ENCODE measurements at places on chromosomes 7 and 10.

DNA sequence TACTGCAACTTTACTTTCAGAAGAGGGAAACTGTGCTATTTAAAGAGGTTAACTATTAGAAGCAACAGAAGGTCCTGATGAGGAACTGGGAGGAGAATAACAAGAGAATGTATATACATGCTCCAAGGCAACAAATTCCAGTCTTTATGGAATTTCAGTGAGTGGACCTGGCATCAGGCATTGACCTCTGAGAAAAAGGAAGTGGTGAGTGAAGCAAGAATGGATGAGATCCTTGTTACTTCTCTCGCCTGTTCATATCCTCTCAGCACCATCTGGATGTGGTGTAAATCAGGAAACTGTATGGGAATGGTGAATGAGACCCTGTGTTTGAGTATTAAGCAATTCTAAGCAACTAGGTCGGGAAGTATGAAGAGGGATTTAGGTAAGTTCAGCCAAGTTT is 30.3 kb upstream of the KBTBD2 start:
- no peak for DNase-seq

DNA sequence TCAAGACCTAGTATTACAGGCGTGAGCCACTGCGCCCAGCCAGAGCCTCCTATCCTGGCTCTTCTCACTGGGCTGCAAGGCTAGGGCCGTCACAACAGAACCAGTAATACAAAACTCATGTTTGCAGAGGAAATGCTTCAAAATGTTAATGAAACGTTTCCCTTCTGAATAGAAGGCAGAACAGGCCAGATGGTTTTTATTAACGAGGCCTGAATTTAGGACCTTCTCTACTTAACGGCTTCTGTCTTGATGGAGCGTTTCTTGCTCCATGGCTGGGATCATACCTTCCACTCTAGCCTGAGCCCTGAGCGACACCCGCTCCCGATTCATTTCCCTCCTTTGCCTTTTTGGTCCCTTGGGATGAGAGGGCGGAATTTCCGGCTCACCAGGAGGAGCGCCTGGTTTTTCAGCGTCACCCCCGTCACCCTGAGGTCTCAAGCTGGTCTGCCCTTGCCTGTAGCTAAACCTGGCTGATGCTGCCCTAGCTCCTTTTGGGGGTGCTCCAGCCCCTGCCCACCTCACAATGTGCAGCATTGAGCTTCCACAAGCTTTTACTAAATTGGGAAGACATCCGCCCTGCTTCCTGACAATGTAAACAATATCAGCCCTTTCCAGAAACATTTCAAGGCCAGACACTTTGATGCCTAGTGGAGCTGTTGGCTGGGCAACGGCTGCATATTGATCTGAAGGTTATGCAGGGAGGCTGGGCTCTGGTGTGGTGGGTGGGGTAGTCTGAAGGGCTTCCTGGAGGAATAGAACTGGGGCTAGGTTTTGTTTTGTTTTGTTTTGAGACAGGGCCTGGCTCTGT is 5.2 kb downstream of the CLIP2 start:
- no peak for DNase-seq

DNA sequence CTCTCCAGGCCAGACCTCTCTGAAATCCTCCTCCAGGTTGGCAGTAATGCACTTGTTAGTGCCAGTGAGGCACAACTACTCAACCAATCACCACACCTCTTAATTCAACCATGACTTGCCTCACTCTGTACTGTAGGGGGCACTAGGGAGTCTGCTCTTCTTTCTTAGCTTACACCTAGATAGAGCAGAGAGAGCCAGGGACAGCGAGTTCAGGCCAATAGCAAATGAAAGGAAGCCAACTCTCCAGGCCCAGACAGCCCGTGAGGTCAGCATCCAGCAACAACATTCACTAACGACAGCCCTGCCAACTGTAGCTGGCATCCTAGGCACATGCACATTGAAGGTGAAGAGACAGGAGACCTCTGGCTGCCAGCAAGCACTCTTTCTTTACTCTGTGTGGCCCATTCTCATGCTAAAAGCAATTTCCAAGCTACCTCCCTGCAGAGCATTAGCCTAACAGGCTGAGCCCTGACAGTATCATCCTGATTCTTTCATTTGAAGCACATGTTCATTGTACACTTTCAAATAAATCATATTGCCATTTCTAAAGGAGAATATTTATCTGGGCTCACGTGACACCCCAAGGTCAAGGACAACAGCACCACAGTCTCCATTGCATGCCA is 136.3 kb downstream of the DPY19L1 start:
- no peak for DNase-seq

GRCh38 chr7:130149281-130150139 is 55.7 kb downstream of the TMEM209 start:
- no peak for DNase-seq

Measured in activated CD4-positive, alpha-beta T cell treated with anti-CD3 and anti-CD28 coated beads for 4 hours (primary cell).